CD4-positive, alpha-beta T cell treated with Interleukin-12 subunit alpha and Interleukin-12 subunit beta, for 1 hour (primary cell): ENCODE measurements at places on chromosomes 6 and 20.
A peak's percentile ranks its signal among the peaks of the same experiment; 100 is the strongest.

- DNase-seq = no peak
Observed at GRCh38 chr20:60206259-60206658, 248.0 kb downstream of the CDH26 start.

GRCh38 chr6:34049395-34050342 is 96.2 kb downstream of the GRM4 start:
- no peak for DNase-seq

DNA sequence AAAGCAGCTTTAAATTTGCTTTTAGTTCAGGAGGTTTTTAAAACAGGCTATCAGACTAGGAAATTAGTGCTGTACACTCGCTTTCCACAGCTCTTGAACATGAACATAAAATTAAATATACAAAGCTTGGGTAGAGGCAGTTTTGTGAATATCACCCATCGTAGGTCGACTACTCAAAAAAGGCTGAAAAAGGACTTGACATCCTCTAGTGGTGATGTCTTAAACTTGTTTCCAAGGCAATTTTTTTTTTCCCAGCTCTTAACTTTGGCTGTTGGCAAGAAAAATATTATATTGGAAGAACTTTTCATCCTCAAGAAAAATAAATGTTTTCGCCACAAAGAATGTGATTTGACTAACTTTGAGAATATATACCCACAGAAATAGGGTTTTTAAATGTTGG is 2.9 kb downstream of the MAP7 start:
- DNase-seq = no peak

DNA sequence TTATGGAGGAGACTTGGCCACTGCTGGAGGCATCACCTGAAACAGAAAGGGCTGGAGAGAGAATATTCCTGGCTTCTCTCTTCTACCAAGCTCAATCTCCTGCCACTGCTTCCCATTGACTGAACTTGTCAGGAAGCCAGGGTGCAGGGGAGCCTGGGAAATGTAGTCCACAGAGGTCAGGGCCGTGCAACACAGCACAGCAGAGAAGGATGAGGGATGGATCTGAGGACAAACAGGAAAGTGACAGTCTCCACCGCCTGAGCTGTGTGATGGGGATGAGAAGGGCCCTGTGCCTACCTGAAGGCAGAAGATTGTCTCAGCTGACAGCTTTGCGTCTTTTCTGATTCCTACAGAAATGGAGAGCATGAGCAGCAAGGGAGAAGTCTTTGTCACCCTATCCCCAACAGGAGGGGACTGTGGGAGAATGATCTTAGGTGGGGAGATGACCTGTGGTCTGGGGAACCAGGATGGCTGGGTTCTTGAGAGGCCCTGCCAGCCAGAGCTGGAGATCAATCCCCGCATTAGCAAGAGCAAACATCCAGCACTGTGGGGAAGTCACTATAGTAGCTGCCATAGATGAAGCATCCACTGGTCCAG is 114.2 kb downstream of the SNX5 start:
- DNase-seq = no peak

GRCh38 chr6:100880853-100881706 is at the start of gene ASCC3:
ASCC3 (minus strand) TSS chr6:100881329; CDS start chr6:100867997, 13,332 bp downstream.
- peak; percentile 89 for DNase-seq

GRCh38 chr6:4902363-4902762 is 101.5 kb downstream of the RPP40 start:
- no peak for DNase-seq

DNA sequence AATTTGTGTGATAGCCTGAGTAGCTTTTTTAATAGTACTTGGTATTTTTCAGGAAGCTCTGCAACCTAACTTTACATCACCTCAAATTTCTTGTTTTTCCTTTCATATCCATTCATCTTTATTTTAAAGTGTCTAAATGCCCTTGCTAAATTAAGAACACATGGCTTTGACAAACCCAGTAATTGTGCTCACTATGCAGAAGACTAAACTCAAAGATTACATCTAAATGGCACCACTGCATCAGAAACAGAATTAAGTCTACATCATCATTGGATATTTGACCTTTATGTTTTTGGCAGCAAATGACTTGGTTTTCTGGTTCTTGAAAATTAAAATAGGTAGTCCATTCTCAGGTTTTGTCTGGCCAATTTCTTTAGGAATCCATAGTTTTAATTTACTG is 69.6 kb upstream of the HDGFL1 start:
- DNase-seq = no peak

GRCh38 chr20:47610247-47610944 is 108.7 kb downstream of the NCOA3 start:
- DNase-seq = peak; percentile 58

- no peak for DNase-seq
Observed at GRCh38 chr6:106501960-106502371, 127.3 kb downstream of the RTN4IP1 start.
